Activated T-cell treated with anti-CD3 and anti-CD28 coated beads, Interleukin-2, amount 50 U/mL, for 72 hours (primary cell): ENCODE measurements at places on chromosomes 4 and X. TPM values are rescaled to one million over a fixed set of nuclear protein-coding genes. Genes with fewer than 3 reads are reported as not detected.

Gene BMPR1B
- total RNA-seq, result not detected

- no peaks in the 10 kb centered on the region for H3K27me3 ChIP-seq
- H3K27ac ChIP-seq, result no peak overlapping the region
- no peaks in the 10 kb centered on the region for H3K4me1 ChIP-seq
- no peak for DNase-seq
- H3K36me3 ChIP-seq, result peaks cover 3% of the 10 kb centered on the region
Measured at GRCh38 chr4:134327274-134328122, 125.9 kb upstream of the PABPC4L start.

DNA sequence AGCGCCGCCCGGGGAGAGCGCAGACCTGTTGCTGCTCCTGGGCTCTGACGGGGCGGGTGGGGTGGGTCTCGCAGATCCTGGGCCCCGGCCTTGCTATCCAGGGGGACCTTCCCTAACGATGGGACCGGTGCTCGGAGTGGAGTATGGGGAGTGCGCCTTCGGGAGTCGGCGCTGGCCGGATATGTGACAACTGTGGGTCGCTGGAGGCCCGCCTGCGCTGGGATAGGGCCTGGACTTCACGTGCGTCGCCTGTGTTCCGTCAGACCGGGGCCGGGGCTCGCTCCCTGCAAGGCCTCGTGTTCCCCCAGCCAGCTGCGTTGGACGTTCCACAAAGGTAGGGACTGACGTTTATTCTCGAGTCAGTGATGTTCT, 1.3 kb downstream of the TBL1X start:
- H3K36me3 ChIP-seq, result peaks cover 13% of the 10 kb centered on the region
- peaks cover 60% of the 10 kb centered on the region for H3K4me1 ChIP-seq
- peak; percentile 17 for DNase-seq
- peaks cover 9% of the 10 kb centered on the region for H3K27me3 ChIP-seq
- peak overlapping the region; percentile 88 for H3K4me3 ChIP-seq
- no peak overlapping the region for H3K27ac ChIP-seq

Gene PPEF1
- 0.74 TPM for total RNA-seq

- no peak overlapping the region for H3K4me3 ChIP-seq
- no peaks in the 10 kb centered on the region for H3K27me3 ChIP-seq
- no peaks in the 10 kb centered on the region for H3K4me1 ChIP-seq
- no peak for DNase-seq
Measured at GRCh38 chr4:128334256-128334655, 46.6 kb upstream of the PGRMC2 start.

Gene RAI2
- total RNA-seq, result 1.5 TPM

DNA sequence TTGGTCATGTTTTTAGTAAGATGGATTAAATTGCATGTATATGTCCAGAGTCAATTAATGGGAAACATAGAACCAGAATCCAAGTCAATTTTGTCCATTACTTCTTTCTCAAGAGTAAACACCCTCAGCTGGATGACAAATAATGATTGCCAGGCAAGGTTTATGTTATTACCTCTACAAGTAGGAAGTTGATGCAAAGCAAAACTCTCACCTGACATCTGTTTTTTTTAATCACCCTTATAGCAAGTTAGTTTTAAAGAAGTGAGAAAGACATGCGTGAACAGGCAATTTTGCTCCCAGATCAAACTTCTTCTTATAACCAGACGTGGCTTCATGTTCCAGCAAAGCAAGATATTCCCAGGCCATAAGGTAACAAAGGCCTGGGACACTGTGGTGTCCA, 348.5 kb upstream of the FTHL17 start:
- H3K27ac ChIP-seq, result no peak overlapping the region
- no peaks in the 10 kb centered on the region for H3K27me3 ChIP-seq
- H3K4me1 ChIP-seq, result no peaks in the 10 kb centered on the region
- DNase-seq, result no peak
- H3K4me3 ChIP-seq, result no peak overlapping the region
- no peaks in the 10 kb centered on the region for H3K36me3 ChIP-seq

Gene PDGFC
- total RNA-seq, result not detected

- H3K4me1 ChIP-seq, result peaks cover 12% of the 10 kb centered on the region
- H3K36me3 ChIP-seq, result no peaks in the 10 kb centered on the region
- peak overlapping the region; percentile 31 for H3K4me3 ChIP-seq
- peaks cover 34% of the 10 kb centered on the region for H3K27me3 ChIP-seq
- no peak for DNase-seq
- H3K27ac ChIP-seq, result no peak overlapping the region
Measured at GRCh38 chr4:17780501-17781299, 721 bp downstream of the FAM184B start.

GRCh38 chrX:30615229-30615628, 37.7 kb upstream of the TASL start:
- DNase-seq, result no peak
- peaks cover 10% of the 10 kb centered on the region for H3K27me3 ChIP-seq
- no peak overlapping the region for H3K27ac ChIP-seq
- no peaks in the 10 kb centered on the region for H3K4me1 ChIP-seq
- H3K4me3 ChIP-seq, result peak overlapping the region; percentile 23

GRCh38 chr4:91909963-91910362, 393.8 kb upstream of the GRID2 start:
- no peak overlapping the region for H3K27ac ChIP-seq
- no peak for DNase-seq
- no peak overlapping the region for H3K4me3 ChIP-seq
- no peaks in the 10 kb centered on the region for H3K4me1 ChIP-seq

GRCh38 chrX:107171369-107172102, 34.7 kb downstream of the NUP62CL start:
- H3K27me3 ChIP-seq, result peaks cover 8% of the 10 kb centered on the region
- no peaks in the 10 kb centered on the region for H3K36me3 ChIP-seq
- no peak for DNase-seq
- H3K4me3 ChIP-seq, result no peak overlapping the region

- no peak for DNase-seq
- H3K4me3 ChIP-seq, result no peak overlapping the region
- H3K27me3 ChIP-seq, result no peaks in the 10 kb centered on the region
- no peak overlapping the region for H3K27ac ChIP-seq
Measured at GRCh38 chr4:152628128-152628527, 51.7 kb downstream of the TMEM154 start.

Gene SATL1
- total RNA-seq, result not detected

- no peak overlapping the region for H3K27ac ChIP-seq
- no peak for DNase-seq
- peaks cover 18% of the 10 kb centered on the region for H3K27me3 ChIP-seq
- H3K36me3 ChIP-seq, result no peaks in the 10 kb centered on the region
Measured at GRCh38 chr4:2393353-2394270, 24.8 kb downstream of the ZFYVE28 start.

DNA sequence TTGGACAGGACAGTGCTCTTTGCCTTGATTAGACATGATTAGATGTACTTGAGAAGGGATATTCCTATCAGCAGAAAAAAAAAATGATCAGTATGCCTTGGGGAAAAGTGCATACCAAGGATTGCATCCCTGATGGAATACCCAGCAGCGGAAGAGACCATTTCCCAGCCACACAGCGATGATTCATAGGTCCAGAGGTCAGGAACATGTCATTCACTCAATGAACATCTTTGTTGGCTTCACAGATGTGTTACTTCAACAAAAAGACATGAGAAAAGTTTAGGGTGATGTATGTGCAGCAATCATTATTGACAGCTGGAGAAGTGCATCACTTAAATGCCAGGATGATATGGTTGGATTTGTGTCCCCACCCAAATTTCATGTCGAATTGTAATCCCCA, 293.5 kb downstream of the ZNF674 start:
- H3K4me1 ChIP-seq, result no peaks in the 10 kb centered on the region
- H3K27ac ChIP-seq, result no peak overlapping the region
- H3K36me3 ChIP-seq, result no peaks in the 10 kb centered on the region
- no peak overlapping the region for H3K4me3 ChIP-seq
- no peak for DNase-seq
- peaks cover 12% of the 10 kb centered on the region for H3K27me3 ChIP-seq

DNA sequence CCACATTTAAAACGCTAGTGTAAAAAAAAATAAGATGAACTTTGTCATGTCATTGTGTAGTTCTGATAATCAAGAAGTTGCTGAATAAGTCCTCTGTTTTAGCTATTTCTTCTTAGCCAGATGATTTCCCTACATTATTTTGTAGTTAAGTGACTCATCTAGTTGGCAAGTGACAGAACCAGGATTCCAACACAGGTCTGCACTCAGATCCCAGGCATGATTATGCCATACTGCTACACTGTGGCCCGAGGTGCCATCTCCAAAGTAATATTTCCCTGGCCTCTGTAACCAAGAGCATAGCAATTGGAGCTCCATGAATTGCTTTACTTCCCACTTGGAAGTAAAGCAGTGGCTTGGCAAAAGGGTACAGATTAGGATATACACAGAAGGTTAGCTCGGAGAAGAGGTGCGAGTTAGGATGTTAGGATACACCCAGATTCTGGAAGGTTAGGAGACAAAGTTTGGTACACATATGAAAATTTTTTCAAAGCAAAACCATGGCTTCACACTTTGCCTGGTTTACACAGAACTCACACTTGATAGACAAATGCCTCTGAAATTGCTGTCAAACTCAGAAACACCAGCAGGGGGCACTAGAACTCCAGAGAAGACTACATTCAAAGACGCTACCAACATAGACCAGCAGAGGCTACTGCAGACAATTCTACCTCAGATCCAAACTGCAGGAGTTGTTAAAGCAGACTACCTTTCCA, 41.4 kb downstream of the SRPX2 start:
- H3K36me3 ChIP-seq, result no peaks in the 10 kb centered on the region
- H3K27me3 ChIP-seq, result peaks cover 44% of the 10 kb centered on the region
- H3K4me3 ChIP-seq, result no peak overlapping the region
- no peak overlapping the region for H3K27ac ChIP-seq

DNA sequence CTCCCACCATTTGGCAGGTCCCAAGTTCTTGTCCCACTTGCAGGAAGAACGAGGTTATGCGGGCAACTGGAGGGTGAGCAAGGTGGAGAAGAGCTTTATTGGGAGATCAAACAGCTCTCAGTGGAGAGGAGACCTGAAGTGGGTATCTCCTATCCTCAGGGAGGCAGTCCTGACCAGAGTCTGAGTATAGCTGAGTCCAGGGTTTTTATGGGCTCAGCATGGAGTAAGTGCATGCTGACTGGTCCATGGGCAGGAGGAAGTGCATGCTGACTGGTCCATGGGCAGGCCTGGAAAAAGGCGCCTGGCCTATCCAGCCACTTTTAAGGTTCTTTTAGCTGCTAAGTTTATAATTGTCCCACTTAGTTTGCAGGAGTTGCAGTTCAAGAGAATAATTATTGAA, 7.4 kb upstream of the HNRNPD start:
- no peak overlapping the region for H3K27ac ChIP-seq
- H3K27me3 ChIP-seq, result no peaks in the 10 kb centered on the region
- H3K4me3 ChIP-seq, result no peak overlapping the region
- no peak for DNase-seq
- H3K36me3 ChIP-seq, result peaks cover 4% of the 10 kb centered on the region
- H3K4me1 ChIP-seq, result peaks cover 11% of the 10 kb centered on the region

Gene CXCL8
- 0.94 TPM for total RNA-seq

DNA sequence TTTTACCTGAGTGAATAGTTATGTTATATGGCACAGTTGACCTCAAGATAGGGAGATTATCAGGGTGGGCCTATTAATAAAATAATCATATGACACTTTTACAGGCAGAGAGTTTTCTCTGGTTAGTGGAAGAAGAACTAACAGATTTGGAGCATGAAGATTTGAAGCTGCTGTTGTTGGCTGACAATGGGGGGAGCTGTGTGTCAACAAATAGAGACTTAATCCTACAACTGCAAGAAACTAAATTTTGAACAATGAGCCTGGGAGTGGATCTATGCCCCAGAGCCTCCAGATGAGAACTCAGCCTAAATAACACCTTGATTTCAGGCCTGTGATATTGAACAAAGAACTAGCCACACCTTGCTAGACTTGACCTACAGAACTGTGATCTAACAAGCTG, 7.2 kb upstream of the CCSER1 start:
- DNase-seq, result no peak
- no peak overlapping the region for H3K4me3 ChIP-seq
- no peaks in the 10 kb centered on the region for H3K36me3 ChIP-seq
- no peaks in the 10 kb centered on the region for H3K4me1 ChIP-seq
- no peak overlapping the region for H3K27ac ChIP-seq

- no peaks in the 10 kb centered on the region for H3K36me3 ChIP-seq
- no peaks in the 10 kb centered on the region for H3K27me3 ChIP-seq
- H3K4me1 ChIP-seq, result no peaks in the 10 kb centered on the region
- H3K4me3 ChIP-seq, result no peak overlapping the region
- no peak for DNase-seq
Measured at GRCh38 chr4:183424109-183424744, 20.2 kb upstream of the CDKN2AIP start.

Gene YIPF7
- not detected for total RNA-seq

Gene MAEA
- 38.4 TPM for total RNA-seq

DNA sequence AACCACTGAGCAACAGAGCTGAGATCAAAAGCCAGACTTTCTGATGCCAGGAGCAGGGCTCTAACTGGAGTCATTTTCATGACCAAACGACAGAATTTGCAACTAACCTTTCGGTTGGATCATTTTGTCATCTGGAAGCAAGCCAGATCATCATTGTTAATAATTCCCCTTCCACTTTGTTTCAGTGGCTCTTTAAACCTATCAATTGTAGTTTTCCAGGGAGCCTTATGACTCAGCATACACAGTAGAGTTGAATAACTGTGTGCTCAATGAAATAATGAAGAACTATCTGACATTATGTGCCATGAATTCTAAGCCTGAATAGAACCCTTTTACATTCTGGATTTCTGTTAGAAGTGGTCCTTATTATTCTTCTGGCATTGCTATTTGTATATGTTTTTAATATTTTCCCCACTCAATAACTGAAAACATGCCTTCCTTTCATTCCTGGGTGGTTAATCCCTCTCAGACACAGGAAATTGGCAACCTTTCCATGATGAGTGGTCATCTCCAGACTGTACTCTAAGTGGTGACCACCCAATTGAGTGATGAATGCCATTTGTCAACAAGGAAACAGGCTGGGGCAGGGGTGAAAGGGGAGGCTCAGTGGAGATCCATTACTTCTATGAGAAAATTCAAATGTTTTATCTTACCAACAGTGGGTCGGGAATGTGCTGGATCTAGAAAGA, 431.8 kb downstream of the BCOR start:
- no peak overlapping the region for H3K27ac ChIP-seq
- H3K4me3 ChIP-seq, result no peak overlapping the region
- no peaks in the 10 kb centered on the region for H3K36me3 ChIP-seq
- peaks cover 16% of the 10 kb centered on the region for H3K27me3 ChIP-seq
- H3K4me1 ChIP-seq, result no peaks in the 10 kb centered on the region
